Stimulated activated CD8-positive, alpha-beta memory T cell treated with anti-CD3 and anti-CD28 coated beads, Interleukin-2, amount 100 ng/mL, for 1 hour (primary cell): ENCODE measurements at places on chromosomes 12 and 14.

DNA sequence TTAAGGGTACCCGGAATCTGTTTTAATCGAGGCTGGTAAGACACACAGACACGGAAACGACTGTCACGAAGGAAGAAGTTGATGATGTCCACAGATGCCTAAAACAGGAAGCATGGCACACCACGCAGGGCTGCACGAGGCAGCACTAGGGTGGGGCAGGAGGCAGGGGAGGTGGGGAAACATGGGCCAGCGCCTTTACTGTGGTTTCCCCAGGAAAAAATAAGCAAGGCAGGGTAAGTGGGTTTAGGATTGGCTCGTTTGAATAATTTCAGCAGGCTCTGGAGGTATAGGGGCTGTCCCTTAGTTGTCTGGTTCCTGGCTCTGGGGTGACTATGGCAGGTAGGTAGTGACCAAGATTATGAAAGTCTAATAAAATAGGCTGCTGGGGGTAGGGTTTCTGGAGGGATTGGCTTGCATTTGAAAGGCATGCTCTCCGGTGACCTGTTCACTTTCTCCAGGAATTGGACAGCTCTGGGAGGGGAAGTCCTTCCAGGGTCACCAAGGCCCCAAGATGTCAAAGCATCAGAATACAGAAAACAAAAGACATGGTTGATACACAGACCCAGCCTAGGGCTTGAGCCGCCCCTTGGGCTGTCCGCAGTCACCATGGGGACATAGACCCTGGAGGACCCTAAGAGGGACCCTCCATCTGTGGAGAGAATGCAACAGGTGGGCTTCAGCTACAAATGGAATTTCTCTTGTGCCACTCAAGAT is 35.3 kb downstream of the MAP1LC3B2 start:
- DNase-seq: no peak

DNA sequence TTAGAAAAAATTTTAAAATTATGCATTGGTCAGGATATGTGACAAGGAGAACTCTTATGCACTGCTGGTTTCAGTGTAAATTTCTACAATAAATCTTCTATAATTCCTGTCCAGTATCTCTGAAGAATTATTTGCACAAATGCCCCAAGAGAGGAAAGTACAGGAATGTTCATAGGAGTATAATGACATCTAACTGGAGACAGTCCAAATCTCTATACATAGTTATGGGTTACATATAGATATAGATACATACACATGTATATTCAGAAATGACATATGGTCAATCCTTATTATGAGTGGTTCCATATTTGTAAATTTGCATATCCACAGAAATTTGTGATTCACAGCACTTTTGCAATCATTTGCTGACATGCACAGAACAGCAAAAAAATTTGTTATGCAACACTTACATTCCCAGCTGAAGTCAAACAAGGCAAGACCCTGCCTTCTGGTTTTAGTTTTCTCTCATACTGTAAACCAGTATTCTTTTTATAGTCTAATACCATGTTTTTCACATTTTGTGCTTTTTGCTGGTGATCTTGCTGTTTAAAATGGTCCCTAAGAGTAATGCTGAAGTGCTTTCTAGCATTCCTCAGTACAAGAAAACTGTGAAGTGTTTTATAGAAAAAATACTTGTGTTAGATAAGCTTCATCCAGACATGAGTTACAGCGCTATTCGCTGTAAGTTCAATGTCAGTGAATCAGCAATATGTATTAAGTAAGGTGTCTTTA is 103.8 kb downstream of the SLC16A7 start:
- DNase-seq: no peak

GRCh38 chr12:52672321-52672933 is 7.8 kb downstream of the KRT1 start:
- DNase-seq: no peak

DNA sequence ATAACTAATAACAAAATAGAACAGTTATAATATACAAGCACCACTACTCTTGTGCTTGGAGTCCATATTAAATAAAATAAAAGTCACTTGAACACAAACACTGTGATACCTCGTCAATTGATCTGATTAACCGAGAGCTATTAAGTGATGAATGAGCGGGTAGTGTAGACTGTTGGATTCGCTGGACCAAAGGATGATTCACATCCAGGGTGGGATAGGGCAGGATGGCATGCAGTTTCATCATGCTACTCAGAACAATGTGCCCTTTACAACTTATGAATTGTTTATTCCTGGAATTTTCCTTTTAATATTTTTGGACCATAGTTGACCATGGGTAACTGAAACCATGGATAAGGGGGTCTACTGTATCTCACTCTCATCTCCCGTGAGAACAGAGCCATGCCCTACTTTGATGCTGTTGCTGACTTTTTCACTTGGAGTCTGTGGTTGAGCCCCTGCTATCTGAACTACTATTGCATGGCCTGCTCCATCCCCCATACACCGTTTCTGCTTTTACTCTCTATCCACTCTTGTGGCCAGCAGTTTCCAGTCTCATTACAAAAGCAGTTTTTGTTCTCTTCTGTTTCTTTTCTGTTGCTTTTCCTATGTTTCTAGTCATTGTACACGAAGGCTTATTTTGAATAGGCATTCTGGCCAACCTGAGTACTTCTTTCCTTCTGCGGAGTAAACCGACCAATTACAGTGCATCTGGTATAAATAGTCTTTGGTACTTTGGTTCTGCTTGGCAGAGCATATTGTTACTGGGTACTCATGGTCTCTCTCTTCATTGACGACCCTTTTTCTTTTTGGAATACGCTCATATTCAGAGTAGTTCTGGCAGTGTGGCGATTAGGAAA is 12.2 kb downstream of the TMTC2 start:
- no peak for DNase-seq

DNA sequence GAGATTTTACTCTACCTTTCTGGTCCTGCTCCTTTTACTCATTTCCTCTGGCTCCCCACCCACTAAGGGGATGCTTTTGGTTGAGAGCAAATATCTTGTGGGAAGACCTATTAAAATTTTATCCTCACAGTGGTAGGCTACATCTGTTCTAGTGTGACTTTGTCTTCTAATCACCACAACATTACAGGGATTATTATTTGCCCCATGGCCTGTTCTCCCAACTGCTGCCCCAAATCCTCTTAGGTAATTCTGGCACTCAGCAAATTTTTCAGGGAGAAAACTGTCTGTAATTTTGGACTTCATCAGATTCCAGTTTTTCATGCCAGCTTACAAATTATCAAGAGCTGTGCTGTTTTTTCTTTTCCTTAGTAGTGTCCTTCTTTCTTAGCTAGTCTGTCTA is 172.3 kb downstream of the GPHN start:
- DNase-seq: no peak

- no peak for DNase-seq
These were observed at the start of gene LMNTD1 for GRCh38 chr12:25553098-25553497. TSS of gene LMNTD1 (minus strand) at chr12:25553283. CDS start at chr12:25552959, 324 bp downstream.

GRCh38 chr12:89919241-89919906 is 210.7 kb upstream of the ATP2B1 start:
- no peak for DNase-seq

- DNase-seq: no peak
These were observed 25.8 kb upstream of the CMKLR1 start for GRCh38 chr12:108364879-108365278.

DNA sequence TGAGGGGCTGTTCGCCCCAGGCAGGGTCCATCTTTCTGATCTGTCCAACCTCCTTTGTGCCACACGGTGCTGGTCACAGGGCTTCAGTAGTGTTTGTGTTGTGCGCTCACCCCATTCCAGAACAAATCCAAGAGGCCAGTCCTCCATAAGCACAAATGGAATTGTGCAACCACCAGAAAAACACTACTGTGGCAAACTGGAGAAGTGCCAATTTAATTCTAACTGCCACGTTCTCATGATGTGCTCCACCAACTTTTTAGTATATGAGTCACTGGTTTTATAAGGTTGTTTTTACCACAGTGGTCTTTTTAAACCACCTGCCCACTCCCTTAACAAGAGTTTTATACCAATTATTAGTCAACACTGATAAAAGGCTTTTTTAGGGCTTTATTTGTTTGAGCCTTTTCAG is 380.2 kb downstream of the NAV3 start:
- DNase-seq: no peak

DNA sequence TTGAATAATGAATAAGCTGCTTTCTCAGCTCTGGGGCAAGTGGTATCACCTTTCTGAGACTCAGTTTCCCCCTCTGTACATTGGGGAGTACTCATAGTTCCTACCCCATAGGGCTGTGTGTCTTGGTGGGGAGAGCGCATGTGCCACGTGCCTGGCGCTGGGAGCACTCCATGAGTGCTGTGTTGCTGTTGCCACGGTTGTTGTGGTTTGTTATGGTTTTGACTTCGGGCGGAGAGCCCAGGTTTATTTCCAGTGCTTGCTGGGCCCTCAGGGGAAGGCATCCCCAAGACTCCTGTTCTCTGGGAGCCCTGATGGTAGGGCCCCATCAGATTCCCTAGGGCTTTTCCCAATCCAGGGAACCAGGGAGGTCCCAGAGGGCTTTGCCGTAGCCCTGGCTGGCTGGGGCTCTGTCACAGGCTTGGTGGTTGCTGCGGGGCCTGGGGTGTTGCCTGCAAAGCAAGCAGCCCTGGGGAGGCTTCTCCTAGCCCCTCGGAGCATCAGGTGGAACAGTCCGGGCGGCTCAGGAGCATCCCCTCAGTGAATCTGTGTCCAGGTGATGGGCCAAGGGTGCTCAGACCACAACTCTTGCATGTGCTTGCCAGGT is 18.6 kb downstream of the SH2B3 start:
- no peak for DNase-seq

GRCh38 chr12:94078138-94078723 is 70.1 kb upstream of the PLXNC1 start:
- DNase-seq: no peak

- no peak for DNase-seq
These were observed 197.4 kb upstream of the SLC38A2 start for GRCh38 chr12:46569826-46570439.

GRCh38 chr12:102763471-102763870 is 153.6 kb downstream of the PAH start:
- DNase-seq: no peak

DNA sequence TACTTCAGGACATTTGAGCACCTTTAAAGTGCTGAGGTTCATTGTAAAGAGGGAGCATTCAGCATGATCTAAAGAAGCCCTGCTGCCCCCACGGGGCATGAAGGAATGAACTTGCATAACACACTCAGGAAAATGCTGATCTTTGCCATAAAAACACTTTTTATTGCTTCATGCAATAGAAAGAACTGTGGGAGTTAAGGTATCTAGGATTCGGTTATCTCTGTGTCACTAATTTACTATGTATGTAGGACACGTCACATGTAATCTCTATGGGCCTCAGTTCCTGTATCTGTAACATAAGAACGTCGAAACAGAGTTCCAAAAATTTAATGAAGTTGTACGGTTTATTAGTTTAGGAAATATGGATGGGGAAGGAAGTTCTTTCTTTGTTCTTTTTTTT is 33.0 kb downstream of the BTBD7 start:
- DNase-seq: no peak

DNA sequence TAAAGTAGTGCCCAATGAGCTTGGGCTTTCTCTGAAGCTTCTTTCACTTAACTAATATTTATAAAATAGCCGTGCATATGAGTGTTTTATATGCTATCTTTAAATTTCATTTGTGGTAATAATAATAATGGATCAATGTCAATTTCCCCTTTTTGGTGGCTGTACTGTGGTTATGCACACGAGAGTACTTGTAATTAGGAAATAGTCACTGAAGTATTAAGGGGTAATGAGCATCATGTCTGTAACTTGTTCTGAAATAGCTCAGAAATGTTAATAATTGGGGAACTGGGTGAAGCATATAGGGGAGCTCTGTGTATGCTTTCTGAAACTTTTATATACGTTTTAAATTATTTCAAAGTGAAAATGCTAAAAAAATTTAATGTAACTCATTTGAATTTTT is 7.0 kb upstream of the RNASE8 start:
- DNase-seq: no peak

DNA sequence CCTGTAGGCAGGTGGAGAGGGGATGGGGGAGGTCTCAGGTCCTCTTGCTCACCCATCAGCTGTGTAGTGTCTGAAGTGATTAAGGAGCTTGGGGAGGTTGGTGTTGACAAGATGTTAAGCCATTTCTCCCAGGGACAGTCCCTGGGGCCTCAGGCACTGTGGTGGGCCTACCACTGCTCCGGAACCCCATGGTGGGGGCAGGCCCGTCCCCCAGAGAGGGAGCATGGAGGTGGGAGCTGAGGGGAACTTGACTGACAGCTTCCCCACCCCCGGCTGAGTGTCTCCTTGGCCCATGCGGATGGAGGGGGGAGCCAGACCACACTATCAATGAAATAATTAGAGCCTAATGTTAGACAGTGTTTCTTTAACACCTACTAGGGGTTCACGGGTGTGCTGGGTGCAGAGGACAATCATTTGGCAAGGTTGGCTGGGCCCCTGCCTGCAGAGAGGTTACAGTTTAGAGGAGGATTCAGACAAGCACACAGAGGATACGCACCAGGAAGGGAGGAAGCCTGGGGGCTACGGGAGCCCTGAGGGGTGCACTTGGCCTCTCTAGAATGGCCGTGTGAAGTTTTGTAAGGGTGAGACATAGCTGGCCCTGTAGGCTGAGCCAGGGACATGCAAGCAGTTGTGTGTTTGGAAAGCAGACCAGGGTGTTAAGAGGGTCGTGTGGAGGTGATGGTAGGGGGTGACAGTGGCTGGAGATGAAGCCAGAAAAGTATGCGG is 19.3 kb upstream of the KRT80 start:
- DNase-seq: no peak

GRCh38 chr14:95479494-95479893 is 37.0 kb downstream of the SYNE3 start:
- DNase-seq: no peak

DNA sequence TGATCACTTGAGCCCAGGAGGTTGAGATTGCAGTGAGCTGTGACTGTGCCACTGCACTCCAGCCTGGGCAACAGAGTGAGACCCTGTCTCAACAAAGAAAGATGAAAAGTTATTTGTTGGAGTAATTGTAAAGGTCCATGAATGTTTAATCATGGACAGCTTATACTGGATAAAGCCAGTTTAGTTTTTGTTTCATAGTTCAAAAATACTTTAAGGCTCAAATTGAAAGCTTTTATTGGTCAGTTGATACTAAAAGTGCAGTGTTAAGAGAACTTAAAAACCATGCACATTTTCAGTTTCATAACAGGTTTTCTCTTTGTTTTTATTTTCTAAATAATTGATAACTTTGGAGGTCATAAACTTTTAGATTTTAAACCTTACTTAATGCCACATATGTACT is 108.4 kb downstream of the MON2 start:
- DNase-seq: no peak

DNA sequence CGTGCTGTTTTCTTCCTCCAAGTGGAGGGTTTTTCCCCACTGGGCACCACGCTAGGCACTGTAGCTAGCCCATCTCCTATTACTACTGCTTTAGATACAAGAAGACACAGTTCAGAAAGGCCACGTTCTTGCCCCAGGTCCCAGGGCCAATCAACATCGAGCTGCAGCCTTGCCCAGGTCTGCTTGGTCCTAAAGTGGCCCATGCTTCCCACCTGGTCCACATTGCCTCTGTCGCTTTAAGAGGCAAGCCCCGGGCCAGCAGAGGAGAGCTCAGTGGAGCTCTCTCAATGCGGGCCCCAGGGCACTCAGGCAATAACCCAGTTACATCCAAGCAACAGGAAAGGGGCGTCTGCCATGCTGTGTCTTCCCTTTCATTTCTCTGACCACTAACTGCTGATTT is 148.1 kb downstream of the CALM1 start:
- DNase-seq: no peak
